Endothelial cell (in vitro differentiated cells): ENCODE measurements at places on chromosomes 6 and 20. TPM values are rescaled to one million over a fixed set of nuclear protein-coding genes. Genes with fewer than 3 reads are reported as not detected.

- DNase-seq, result no peak
- H3K27me3 ChIP-seq, result no peaks in the 10 kb centered on the region
- H3K4me3 ChIP-seq, result no peak overlapping the region
- H3K4me1 ChIP-seq, result no peaks in the 10 kb centered on the region
- H3K36me3 ChIP-seq, result no peaks in the 10 kb centered on the region
- no peak overlapping the region for H3K27ac ChIP-seq
Measured at GRCh38 chr20:10940941-10941340, 267.1 kb upstream of the JAG1 start.

DNA sequence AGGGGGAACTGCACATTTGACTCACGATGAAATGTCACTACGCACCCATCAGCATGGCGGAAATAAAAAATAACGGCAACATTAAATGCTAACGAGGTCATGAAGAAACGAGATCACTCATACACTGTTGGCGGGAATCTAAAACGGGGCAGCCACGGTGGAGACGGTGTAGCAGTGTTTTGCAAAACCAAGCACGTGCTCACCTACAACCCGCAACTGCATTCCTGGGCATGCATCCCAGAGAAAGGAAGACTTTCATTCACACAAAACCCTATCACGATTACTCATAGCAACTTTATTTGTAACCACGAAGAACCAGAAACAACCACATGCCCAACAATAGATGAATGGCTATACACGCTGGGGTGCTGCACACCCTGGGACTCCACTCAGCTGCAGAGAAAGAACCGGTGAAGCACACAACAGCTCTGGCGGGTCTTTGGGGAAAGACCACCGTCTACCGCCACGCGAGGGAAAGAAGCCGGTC lies 77.0 kb downstream of the YTHDF1 start:
- no peaks in the 10 kb centered on the region for H3K27me3 ChIP-seq
- DNase-seq, result no peak
- no peaks in the 10 kb centered on the region for H3K36me3 ChIP-seq
- H3K4me1 ChIP-seq, result no peaks in the 10 kb centered on the region
- no peak overlapping the region for H3K4me3 ChIP-seq

GRCh38 chr6:144777249-144777648 lies 492.1 kb downstream of the UTRN start:
- no peak for DNase-seq
- H3K27ac ChIP-seq, result no peak overlapping the region
- H3K27me3 ChIP-seq, result no peaks in the 10 kb centered on the region
- H3K4me1 ChIP-seq, result no peaks in the 10 kb centered on the region

- DNase-seq, result no peak
- H3K27me3 ChIP-seq, result no peaks in the 10 kb centered on the region
- H3K4me1 ChIP-seq, result no peaks in the 10 kb centered on the region
- H3K36me3 ChIP-seq, result no peaks in the 10 kb centered on the region
- H3K27ac ChIP-seq, result no peak overlapping the region
Measured at GRCh38 chr6:151592449-151593159, 98.8 kb downstream of the CCDC170 start.

GRCh38 chr20:32638848-32639247 lies 34.9 kb downstream of the C20orf203 start:
- no peak overlapping the region for H3K27ac ChIP-seq
- no peak overlapping the region for H3K4me3 ChIP-seq
- no peak for DNase-seq

The FAXC gene
- total RNA-seq, result 2.2 TPM

The TPX2 gene
- 27.2 TPM for total RNA-seq

DNA sequence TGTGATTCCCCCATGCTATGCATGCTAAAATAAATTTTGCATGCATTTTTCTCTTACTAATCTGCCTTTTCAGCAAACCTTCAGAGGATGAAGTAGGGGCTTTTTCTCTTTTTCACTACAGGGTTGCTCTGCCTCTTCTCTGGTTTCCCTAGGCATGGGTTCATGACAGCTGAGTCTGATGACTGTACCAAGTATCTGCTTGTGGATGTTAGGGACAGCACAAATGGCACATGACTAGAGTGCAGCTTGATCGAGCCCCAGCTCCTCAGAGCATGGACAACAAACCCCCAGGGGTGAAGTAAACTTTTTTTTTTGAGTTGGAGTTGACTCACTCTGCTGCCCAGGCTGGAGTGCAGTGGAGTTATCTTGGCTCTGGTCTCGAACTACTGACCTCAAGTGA lies 57.1 kb upstream of the GCM1 start:
- H3K36me3 ChIP-seq, result no peaks in the 10 kb centered on the region
- H3K27ac ChIP-seq, result no peak overlapping the region
- no peaks in the 10 kb centered on the region for H3K4me1 ChIP-seq
- no peak overlapping the region for H3K4me3 ChIP-seq

The SOX12 gene
- 64.7 TPM for total RNA-seq

GRCh38 chr20:50215101-50215690 lies 24.6 kb downstream of the CEBPB start:
- peaks cover 6% of the 10 kb centered on the region for H3K27me3 ChIP-seq
- no peak for DNase-seq
- no peak overlapping the region for H3K27ac ChIP-seq
- no peaks in the 10 kb centered on the region for H3K36me3 ChIP-seq

- peaks cover 12% of the 10 kb centered on the region for H3K36me3 ChIP-seq
- DNase-seq, result peak; percentile 59
- no peak overlapping the region for H3K4me3 ChIP-seq
- no peaks in the 10 kb centered on the region for H3K4me1 ChIP-seq
- peaks cover 4% of the 10 kb centered on the region for H3K27me3 ChIP-seq
- peak overlapping the region; percentile 39 for H3K27ac ChIP-seq
Measured at GRCh38 chr20:35883778-35884540, 70.3 kb downstream of the SCAND1 start.

DNA sequence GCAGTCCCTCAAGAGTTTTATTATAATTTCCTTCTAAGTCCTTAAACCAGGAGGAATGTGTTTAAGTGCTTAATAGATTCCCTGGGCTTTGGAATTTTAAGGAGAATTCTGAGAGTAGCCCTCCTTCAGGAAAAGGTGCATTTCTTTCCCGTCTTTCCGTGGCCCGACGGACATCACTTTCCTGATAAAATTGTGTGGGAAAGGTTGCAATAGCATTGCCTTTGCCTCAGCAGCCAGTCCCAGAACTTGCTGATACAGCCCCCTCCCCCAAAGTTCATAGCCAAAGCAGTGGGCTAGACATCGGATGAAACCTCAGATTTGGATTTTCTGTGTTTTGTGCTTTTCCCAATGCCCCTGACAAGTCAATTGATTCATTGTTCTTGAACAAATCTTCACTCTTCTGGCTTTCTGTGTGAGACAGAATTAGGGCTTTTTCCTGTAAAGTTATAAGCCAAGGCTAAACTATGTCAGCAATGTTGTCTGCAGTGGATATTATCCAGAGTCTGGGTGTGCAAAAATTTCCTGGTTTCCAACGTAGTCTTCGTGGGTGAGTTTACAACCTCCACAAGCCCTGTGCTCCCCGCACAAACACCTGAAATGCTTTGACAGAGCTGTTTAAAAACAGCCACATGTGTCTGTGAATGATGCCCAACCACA lies 1.1 kb upstream of the SMOC2 start:
- DNase-seq, result no peak
- peaks cover 12% of the 10 kb centered on the region for H3K4me1 ChIP-seq
- H3K27ac ChIP-seq, result no peak overlapping the region
- H3K36me3 ChIP-seq, result peaks cover 4% of the 10 kb centered on the region
- peak overlapping the region; percentile 65 for H3K4me3 ChIP-seq

DNA sequence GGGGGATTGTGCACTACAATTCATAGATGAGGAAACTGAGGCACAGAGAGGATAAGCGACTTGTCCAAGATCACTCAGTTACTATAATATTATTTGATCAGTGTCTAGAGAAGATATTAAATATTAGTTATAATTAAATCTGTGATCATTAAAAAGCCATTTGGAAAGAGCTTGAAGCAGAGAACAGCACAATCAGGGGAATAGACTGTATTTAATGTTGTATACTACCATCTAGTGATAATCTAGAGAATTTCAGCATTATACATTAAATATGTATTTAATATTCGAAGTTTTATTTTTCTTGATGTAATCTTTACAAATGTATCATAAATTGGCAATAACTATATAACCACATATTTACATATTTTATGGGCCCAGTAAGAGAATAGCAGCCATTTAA lies 20.1 kb upstream of the MTCL3 start:
- H3K27ac ChIP-seq, result no peak overlapping the region
- H3K36me3 ChIP-seq, result no peaks in the 10 kb centered on the region
- no peaks in the 10 kb centered on the region for H3K27me3 ChIP-seq
- DNase-seq, result no peak
- no peak overlapping the region for H3K4me3 ChIP-seq
- peaks cover 6% of the 10 kb centered on the region for H3K4me1 ChIP-seq

- no peaks in the 10 kb centered on the region for H3K27me3 ChIP-seq
- H3K4me1 ChIP-seq, result peaks cover 4% of the 10 kb centered on the region
- DNase-seq, result no peak
Measured at GRCh38 chr6:130632277-130632676, 194.9 kb upstream of the SMLR1 start.

The ADRM1 gene
- total RNA-seq, result 132 TPM

DNA sequence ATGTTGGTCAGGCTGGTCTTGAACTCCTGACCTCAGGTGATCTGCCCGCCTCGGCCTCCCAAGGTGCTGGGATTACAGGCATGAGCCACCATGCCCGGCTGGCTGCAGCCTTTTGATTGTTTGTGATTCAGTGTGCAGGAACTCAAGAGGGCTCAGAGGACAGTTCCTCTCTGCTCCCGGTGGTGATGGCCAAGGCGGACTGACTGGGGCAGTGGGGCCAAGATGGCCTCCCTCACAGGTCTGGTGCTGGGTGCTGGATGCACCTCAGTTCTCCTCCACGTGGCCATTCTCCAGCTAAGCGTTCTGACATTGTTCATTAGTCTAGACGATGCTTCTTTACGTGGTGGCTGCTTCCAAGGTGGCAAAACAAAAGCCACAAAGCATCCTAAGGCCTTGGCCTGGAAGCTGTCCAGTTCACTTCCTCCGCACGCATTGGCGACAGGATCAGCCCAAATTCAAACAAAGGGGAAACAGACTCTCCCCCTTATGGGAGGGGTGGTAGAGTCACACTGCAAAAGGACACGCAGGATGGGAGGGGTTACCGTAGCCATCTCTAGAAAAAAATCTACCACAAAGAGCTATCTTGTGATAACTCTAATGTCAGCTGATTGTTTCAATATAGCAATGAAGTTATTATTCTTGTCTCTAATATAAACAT lies 146.9 kb downstream of the FOXC1 start:
- no peak overlapping the region for H3K27ac ChIP-seq
- peaks cover 4% of the 10 kb centered on the region for H3K27me3 ChIP-seq
- peaks cover 4% of the 10 kb centered on the region for H3K4me1 ChIP-seq
- DNase-seq, result no peak
